Eye (tissue), 1 donor: ENCODE measurements at places on chromosomes 5 and 9.

DNA sequence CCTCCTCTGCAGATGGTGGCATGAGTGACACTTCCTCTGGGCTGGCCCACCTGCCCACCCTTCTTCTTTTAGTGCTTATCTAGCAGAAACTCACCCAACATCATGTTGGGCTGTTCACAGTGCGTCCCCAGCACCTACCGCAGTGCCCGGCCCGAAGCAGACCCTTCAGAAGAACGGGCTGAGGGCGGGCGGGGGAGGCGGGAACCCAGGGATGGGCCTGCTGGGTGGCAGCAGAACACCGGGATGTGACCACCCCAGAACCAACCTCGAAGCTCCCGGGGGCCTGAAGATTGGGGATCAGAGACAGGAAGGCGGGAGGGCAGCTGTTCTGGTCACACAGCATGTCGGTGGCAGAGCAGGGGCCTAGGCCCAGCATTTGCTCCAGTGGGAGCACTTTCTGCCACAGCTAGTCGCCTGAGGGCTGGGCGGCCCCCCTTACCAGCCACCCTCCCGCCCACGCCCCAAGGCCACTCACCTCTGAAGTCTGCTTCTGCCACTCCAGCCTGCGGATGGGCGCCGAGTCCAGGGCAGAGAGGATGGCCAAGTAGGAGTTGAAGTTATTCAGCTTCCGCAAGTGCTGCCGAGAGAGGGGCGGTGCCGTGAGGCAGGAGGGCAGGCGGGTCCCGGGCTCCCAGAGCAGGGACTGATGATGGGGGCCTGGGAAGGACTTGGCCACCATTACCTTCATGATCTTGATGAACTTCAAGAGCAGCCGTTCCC is 38.7 kb downstream of the PRRT1B start:
- no peak for DNase-seq

DNA sequence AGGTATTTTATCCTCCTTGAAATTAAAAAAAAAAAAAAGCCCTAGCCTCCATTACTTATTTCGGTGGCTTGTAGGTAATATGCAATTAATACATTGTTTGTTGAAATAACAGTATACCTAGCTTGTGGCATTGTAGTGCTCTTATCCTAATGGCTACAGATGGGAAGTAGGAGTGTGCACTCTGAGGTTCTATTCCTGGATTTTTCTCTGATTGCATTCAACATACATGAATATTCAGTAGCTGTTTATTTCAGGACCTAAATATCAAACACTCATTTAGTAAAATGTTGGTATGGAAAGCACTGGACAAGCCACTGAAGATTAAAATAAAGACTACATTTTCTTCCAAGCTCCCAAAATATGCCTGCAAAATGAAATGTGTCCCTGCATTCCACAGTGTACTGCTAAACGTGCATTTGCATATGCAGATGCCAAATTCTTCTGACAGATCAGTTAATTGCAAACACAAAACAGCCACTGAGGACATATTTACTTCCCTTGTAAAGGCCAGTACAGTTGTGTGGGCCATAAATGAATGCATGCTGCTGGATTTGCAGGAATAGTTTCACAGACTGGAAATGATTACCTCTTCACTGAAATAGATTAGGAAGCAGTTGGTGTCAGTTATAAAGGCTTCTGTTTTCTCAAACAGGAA is 826.1 kb downstream of the PRELID2 start:
- no peak for DNase-seq

DNA sequence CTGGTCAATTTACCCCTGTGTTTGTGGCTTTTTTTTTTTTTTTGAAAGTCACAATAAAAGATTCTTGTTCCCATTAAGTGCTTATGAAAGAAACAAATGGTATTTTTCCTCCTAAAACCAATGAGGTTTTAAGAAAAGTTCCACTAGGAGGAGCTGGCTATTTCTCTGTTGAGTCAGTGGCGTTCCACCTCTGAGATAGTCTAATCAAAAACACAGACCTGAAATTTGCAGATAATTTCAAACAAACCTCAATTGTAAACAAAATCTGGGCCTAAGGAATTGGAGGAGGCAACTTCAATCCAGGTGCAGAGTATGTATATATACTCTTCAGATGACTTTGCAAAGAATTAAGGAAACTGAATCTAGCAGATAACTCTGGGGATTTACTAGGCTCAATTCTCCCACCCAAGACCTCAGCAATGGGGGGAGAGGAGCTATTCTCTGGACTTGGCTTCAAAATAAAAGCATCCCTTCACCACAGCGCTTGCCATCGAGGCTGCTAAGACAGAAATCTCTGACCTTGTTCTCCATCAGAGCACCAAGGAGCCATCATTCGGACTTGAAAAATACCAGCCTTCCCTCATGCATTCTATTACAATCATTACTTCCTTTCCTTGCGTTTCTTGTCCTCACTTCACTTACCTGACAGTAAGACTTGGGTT is 52.4 kb downstream of the FANCC start:
- DNase-seq, result no peak

DNA sequence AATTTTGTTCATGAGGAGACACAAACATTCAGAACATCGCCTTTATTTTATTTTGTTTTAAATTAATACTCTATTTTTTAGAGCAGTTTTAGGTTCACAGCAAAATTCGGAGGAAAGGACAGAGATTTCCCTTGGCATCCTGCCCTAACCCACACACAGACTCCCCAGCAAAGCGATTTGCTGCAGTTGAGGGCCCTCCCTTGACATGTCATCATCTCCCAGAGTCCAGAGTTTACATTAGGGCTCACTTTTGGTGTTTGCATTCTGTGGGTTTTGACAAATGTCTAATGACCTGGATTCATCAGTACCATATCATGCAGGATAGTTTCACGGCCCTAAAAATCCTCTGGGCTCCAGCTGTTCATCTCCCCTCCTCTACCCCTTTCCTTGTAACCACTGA is 33.6 kb upstream of the COL5A1 start:
- DNase-seq, result no peak
